ENCODE measurements at places on chromosomes 5 and 9. TPM values are rescaled to one million over a fixed set of nuclear protein-coding genes. Genes with fewer than 3 reads are reported as not detected.

DNA sequence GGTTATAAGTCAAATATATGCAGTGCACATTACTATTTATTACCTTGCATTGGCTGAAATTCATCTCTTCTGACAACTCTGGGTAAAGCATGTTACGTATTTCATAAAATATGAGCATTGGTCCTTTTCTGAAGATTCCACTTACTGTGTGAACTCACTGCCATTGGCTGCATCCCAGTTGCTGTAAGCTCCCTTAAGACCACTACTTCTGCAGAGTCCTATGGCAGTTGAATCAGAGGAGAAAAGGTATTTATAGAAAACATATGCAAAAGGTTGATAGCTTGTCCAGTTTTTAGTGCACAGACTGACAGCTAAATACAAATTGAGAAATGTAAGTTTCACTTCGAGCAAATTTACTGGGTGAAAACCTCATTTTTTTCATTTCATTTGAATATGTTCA lies 394.6 kb upstream of the ARRDC3 start:
- DNase-seq, result no peak
- H3K4me3 ChIP-seq, result no peak overlapping the region
- H3K4me1 ChIP-seq, result no peaks in the 10 kb centered on the region
- H3K27ac ChIP-seq, result no peak overlapping the region
- H3K27me3 ChIP-seq, result no peaks in the 10 kb centered on the region

Gene SHLD3
- 2.7 TPM for total RNA-seq

- H3K36me3 ChIP-seq, result no peaks in the 10 kb centered on the region
- H3K27me3 ChIP-seq, result no peaks in the 10 kb centered on the region
- H3K4me1 ChIP-seq, result peaks cover 9% of the 10 kb centered on the region
- DNase-seq, result no peak
- no peak overlapping the region for H3K27ac ChIP-seq
- H3K4me3 ChIP-seq, result no peak overlapping the region
Observed at GRCh38 chr5:1376981-1377380, 32.1 kb upstream of the CLPTM1L start.

Gene MED27
- 29.0 TPM for total RNA-seq

DNA sequence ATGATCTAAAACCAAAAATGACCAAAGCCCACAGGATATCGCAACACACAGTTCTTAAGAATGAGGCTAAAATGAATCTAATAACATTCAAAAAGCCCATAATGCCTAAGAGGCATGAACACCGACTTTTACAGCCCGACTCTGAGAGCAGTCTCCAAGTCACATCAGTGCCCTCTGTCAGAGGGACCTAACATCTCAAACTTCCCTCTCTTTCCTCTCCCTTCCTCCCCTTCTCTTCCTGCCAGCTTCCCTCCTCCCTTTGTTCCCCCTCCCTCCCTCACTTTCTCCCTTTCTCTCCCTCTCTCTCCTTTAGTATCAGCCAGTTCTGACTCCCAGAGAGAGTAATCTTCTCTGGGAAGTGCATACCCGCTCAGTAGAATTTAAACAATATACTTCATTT lies 154.4 kb downstream of the GLIS3 start:
- H3K27me3 ChIP-seq, result peaks cover 26% of the 10 kb centered on the region
- DNase-seq, result no peak
- H3K4me3 ChIP-seq, result no peak overlapping the region

- H3K27ac ChIP-seq, result no peak overlapping the region
- no peak for DNase-seq
- no peak overlapping the region for H3K4me3 ChIP-seq
- H3K27me3 ChIP-seq, result no peaks in the 10 kb centered on the region
- H3K4me1 ChIP-seq, result peaks cover 10% of the 10 kb centered on the region
- no peaks in the 10 kb centered on the region for H3K36me3 ChIP-seq
Observed at GRCh38 chr9:128145536-128145935, 3.7 kb upstream of the LCN2 start.
